ENCODE measurements at places on chromosomes 12 and 14.

DNA sequence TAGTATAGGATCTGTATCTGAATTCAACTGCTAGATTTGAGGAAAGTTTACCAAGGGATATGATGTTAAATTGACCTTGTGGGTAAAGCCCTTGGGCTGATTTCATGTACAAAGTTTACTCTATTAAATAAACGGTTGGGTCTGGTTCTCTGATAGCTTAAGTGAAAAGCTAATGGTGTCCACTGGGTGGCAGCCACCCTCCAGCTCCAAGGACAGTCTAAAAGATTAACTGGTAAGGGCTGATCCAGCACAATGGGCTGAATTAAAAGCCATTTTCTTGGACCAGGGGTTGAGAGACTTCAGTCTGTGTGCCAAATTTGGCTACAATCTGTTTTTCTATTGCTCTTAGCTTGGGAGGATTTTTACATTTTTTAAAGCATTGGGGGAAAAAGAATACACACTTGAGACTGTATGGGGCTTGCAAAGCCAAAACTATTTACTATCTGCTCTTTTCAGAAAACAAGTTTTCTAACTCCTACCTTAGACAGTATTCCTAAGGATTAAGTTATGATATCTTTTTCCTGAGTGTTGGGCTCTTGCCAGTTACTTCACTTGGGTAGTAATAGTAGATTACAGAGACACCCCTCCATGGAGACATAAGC lies 116.5 kb downstream of the GPHN start:
- DNase-seq = peak; percentile 64

GRCh38 chr12:121610239-121611149 lies 15.8 kb upstream of the ORAI1 start:
- DNase-seq = no peak

DNA sequence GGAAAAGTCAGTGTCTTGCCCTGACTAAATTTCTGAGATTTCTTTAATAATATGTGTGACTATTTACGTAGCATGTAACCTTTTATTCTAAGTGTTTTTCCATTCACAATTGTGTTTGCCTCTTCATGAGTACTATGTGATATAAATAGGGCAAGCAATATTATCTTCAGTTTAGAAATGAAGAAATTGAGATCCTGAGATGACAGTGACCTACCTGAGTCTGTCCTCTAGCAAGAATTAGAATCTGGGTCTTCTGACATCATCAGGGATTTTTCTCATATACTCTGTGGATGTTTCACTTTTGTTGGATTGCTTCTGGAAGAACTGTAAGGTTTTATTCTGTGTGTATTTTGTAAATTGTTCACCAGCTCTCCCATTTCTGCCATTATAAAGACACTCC lies 35.0 kb downstream of the TMTC2 start:
- no peak for DNase-seq

GRCh38 chr14:58145936-58146335 lies 6.1 kb downstream of the ARMH4 start:
- DNase-seq = no peak

- no peak for DNase-seq
These were observed 185.7 kb downstream of the DAD1 start for GRCh38 chr14:22403296-22403695.

GRCh38 chr12:90393652-90394051 lies 561.3 kb downstream of the CCER1 start:
- no peak for DNase-seq

- DNase-seq = no peak
These were observed 51.5 kb downstream of the TMPRSS12 start for GRCh38 chr12:50894241-50894640.

DNA sequence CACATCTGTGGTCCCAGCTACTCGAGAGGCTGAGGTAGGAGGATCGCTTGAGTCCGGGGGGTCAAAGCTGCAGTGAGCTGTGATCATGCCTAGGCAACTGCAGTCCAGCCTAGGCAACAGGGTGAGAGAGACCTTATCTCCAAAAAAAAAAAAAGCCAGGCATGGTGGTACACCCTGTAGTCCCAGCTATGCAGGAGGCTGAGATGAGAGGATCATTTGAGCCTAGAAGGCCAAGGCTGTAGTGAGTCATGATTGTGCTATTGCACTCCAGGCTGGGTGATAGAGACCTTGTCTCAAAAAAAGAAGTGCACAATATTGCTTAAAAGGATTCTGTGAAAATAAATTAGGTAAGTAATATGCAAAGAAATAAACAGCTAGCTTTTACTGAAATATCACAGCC lies 17.0 kb downstream of the NAA25 start:
- no peak for DNase-seq

GRCh38 chr12:66629138-66629870 lies 49.6 kb downstream of the GRIP1 start:
- DNase-seq = no peak

DNA sequence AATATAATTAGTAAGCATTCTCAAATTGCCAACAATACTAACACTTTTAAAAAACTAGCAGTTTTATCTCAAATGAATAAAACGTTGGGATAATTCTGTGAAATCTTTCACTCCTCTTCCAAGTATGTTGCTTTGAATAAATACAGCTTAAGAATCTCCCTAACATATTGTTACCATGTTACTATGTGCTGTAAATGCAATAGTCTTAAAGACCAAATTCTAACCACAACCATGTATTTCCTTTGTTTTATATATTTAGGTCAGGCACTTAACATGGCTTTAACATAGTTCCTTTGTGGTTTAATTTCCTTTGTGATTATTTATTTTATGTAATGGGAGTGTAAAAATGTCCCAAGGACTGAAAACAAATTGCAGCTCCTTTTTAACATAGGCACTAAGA lies 33.9 kb upstream of the CCDC91 start:
- DNase-seq = no peak

- no peak for DNase-seq
These were observed 1891.5 kb upstream of the SEL1L start for GRCh38 chr14:83425138-83425537.

DNA sequence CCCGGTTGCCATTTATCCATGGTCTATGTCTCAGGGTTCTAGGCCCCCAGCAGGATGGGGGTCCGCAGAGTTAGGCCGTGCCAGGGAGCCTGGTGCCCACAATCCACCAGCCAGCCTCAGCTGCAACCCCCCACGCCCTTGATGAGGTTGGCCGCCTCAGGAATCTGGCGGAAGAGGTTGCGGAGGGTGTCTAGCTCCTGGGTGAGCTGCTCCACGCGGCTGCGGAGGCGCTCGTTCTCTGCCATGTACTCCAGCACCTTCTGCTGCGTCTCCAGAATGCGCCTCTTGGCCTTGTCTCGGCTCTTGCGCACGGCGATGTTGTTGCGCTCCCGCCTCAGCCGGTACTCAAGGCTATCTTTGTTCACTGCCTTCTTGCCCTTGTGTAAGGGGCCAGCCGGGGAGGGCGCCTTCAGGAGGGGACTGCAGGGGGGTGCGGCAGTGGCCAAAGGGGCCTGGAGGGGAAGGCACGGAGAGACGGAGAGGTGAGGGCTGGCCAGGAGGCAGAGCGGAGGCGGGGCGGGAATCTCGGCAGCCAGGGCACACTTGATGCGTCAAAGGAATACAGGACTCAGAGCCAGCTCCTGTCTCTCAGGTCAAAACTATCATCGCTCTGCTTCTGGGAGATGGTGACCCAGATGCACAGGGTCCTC lies 1.6 kb downstream of the CEBPE start:
- no peak for DNase-seq

GRCh38 chr14:104726600-104727451 lies 2.8 kb downstream of the ADSS1 start:
- DNase-seq = no peak

DNA sequence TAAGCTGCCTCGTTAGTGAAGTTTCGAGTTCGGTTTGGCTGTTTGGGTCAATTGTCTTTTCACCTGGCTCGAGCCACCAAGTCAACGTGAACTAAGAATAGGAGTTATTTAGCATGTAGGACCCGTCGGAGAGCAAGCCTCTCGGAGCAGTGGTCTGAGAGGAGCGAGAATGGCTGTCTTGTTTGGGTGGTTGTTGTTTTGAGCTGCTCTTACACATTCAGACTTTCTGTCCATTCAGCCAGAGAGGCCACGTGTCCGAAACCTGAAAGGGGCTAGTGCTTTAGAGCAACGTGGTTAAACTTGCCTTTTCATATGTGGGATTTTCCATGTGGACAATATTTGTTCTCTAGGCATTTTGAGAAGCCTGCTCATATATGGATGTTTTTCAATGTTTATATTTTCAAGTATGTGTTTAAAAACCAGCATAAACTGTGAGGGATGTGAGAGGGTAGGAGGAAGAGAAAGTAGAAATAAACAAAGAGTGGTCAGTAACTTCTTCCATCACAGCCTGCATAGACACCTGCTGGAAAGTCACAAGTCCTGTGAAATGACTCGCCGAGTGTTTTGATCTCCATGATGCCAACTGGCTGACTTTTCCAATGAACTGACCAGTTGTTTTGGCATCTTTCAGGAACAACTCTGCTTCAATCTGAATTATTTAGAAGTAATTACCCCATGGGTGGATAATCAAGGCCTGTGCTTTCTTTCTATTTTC lies 221.0 kb downstream of the ASCL1 start:
- DNase-seq = no peak

DNA sequence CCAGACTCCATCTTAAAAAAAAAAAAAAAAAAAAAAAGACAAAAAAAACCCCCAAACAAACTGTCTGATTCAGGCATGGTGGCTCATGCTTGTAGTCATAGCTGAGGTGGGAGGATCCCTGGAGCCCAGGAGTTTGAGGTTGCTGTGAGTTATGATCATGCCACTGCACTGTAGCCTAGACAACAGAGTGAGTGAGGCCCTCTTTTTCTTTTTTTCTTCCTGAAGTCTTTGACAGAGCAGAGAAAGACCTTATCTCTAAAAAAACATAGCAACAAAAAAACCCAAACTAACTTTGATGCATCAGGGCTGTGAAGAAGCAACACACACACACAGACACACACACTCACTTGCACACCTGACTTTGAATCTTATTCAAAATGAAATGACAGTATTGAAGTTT lies 7.7 kb upstream of the AMN1 start:
- DNase-seq = no peak

- DNase-seq = no peak
These were observed 39.8 kb upstream of the PPP1R13B start for GRCh38 chr14:103887170-103887501.

DNA sequence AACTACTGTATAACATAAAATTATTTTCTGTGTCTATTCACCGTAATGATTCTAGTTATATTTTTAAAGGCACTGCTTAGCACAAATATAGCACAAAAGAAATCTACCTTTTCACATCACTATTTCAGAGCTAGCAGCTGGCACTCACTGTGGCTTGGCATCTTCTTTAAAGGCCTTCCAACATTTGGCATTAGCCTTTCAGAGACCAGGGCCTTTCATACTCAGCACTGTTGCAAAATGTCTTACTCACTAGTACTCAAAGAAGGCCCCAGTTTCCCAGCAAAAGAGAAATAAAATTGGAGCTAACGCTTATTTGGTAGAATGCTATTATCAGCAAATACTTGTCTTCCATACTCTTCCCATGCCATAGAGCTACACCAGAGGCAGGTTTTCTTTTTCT lies 238.4 kb downstream of the MED13L start:
- no peak for DNase-seq

DNA sequence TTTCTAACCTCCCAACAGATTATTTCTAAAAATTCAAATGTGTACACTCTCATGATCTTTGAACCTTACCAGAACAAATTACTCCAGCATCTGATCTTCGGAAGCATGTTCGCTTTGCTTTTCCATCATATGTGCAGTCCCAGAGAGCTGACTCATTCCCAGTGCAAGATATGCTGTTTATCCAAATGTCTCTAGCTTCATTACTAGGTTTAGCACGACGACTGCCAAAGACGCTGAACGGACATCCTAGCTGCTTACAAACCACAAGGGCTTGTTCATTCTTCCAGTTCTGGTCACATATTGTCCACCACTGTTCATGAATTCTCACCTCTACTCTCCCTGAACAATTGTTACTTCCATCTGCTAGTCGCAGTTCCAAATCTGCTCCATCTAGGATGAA lies 40.5 kb downstream of the CD163L1 start:
- no peak for DNase-seq

- no peak for DNase-seq
These were observed 177.8 kb downstream of the KIF26A start for GRCh38 chr14:104316121-104316722.

GRCh38 chr12:27207615-27208413 lies 36.3 kb upstream of the STK38L start:
- no peak for DNase-seq

DNA sequence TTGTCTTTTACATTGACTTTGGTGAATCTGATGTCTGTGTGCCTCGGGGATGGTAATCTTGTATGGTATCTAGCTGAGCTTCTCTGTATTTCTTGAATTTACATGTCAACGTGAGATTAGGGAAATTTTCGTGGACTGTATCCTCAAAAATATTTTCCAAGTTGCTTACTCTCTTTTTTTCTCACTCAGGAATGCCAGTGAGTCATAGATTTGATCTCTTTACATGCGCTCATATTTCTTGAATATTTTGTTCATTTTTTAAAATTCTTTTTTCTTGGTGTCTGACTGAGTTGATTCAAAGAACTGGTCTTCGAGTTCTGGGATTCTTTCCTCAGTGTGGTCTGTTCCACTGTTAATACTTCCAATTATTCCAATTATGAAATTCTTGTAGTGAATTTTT lies 207.7 kb downstream of the RAD51B start:
- DNase-seq = no peak

- DNase-seq = no peak
These were observed 26.2 kb downstream of the BCL11B start for GRCh38 chr14:99245564-99246511.

- no peak for DNase-seq
These were observed 60.2 kb downstream of the PLXNC1 start for GRCh38 chr12:94208622-94208966.

DNA sequence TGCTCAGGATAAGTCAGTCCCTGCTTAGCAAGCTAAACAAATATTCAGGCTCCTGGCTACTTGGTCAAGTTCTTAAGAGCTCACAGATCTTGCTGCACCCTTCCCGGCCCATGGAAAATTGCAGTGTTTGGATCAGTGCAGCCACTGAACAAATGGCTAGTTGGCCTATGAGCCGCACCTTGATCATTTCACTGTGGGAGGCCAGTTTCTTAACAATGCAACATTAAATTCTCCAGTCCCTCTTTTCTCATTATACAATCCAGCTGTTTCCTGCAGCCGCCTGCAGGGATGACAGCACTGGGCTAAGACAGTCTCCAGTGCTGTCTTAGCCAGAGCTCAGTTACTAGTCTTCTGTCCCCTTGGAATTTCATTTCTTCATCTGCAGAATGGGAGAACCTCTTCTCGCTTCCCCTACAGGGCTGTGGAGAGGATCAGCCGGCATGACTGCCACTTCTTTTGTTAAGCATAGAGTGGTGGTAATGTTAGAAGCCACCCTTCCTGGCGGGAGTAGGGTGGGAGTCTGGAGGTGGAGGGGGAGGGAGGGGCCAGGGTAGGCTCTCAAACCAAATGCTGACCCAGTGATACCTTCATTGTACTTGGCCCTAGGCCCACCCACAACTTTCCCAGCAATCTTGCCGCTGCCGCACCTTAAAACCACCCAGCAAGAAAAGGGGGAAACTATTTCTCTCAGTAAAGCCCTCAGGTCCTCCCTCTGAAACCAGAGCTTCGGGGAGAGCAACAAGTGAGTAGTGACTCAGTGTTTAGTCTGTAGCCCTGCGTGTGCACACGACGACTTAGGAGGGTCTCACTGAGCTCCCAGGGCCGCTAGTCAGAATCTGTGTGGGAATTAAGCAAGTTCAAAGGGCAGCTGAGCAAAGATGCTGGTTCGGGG lies 145.7 kb downstream of the NUAK1 start:
- no peak for DNase-seq

GRCh38 chr14:85529803-85530574 lies at the start of gene FLRT2:
TSS of gene FLRT2 (plus strand) at chr14:85530144. CDS start at chr14:85621515, 91,371 bp downstream.
- DNase-seq = no peak

GRCh38 chr12:106248312-106248845 lies 559 bp upstream of the CKAP4 start:
- DNase-seq = peak; percentile 83

Measured in NCI-H1417 (cell line).